Activated naive CD4-positive, alpha-beta T cell treated with anti-CD3 and anti-CD28 coated beads, Interleukin-2, amount 50 U/mL, for 72 hours (primary cell): ENCODE measurements at places on chromosomes 5 and 9. TPM values are rescaled to one million over a fixed set of nuclear protein-coding genes. Genes with fewer than 3 reads are reported as not detected.

LHX6 gene
- total RNA-seq: 0.10 TPM

GIN1 gene
- total RNA-seq: 12.6 TPM

TMEM215 gene
- not detected for total RNA-seq

BTNL3 gene
- not detected for total RNA-seq

DOLK gene
- 5.6 TPM for total RNA-seq

SPATA31A3 gene
- not detected for total RNA-seq

GRIN3A gene
- not detected for total RNA-seq

FGF1 gene
- not detected for total RNA-seq

CCDC192 gene
- total RNA-seq: not detected

SH3PXD2B gene
- total RNA-seq: 0.09 TPM

C5orf58 gene
- not detected for total RNA-seq

HTR4 gene
- total RNA-seq: not detected

IL13 gene
- total RNA-seq: 0.72 TPM

GRCh38 chr5:179238628-179238970 is 106.7 kb downstream of the ADAMTS2 start:
- no peak for DNase-seq

DNA sequence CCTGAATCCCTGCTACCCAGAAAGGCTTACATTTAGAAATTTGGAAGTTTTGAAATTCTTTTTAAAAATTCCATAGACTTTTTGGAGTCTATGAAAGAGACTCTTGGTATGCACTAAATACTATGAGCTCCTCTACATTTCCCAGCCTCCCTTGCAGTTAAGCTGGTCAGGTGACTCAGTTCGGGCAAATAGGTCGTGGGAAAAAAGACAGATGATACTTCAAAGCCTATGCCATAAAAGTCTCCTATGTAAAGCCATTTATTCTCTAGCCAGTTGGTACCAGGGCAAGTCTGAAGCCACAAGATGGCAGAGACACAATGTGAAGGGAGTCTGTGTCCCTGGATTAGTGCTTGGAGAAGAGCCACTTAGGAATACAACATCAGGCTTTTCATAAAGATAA is 101.8 kb downstream of the BOD1 start:
- no peak for DNase-seq

GRCh38 chr9:130535818-130536521 is 43.4 kb upstream of the FUBP3 start:
- no peak for DNase-seq

DNA sequence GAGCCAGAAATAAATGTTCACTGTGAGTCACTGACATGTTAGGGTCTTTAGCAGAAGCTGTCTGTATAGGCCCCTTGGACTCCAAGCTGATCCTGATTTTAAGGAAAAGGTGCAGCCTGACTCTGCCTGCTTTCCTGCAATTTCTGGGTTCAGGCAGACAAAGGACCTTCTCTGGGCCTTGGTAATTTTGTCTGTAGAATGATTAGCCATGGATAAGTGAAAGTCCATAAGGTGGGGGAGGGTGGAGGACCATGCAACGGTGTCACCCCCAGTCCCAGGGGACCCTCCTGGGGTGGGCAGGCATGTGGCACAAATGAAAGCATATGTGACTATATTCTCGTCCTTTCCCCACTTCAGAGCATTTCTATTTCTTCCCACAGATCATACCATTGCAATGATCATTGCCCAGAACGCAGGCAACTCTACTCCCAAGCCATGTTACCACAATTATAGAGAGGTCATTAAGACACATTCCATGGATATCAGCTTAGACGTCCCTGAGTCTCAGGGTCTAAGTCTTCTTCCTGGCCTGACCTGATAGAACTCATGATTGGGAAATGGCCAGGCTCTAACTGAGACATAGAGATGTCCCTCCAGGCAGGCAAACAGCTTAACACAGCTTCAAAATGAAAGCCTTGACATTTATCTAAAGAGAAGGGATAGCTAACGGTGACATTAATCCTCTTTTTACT is 157.9 kb upstream of the ALDH1B1 start:
- no peak for DNase-seq

DNA sequence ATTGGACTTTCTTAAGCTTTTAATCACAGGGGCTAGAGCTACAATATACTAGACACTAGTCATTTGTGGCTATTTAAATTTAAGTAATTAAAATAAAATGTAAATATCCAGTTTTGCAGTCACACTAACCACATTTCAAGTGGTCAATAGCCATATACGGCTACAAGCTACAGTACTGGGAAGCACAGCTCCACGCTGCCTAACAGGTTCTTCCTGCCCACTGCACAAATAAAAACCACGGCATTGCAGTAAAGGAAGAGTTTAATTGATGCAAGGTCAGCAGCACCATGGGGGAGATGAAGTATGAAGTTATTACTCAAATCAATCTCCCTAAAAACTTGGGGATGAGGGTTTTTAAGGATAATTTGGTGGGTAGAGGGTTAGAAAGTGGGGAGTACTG is 134.1 kb downstream of the LURAP1L start:
- DNase-seq: no peak

GRCh38 chr5:151221574-151221973 is 2.3 kb downstream of the CCDC69 start:
- DNase-seq: no peak

GRCh38 chr5:45691656-45692055 is 4.5 kb downstream of the HCN1 start:
- no peak for DNase-seq

DNA sequence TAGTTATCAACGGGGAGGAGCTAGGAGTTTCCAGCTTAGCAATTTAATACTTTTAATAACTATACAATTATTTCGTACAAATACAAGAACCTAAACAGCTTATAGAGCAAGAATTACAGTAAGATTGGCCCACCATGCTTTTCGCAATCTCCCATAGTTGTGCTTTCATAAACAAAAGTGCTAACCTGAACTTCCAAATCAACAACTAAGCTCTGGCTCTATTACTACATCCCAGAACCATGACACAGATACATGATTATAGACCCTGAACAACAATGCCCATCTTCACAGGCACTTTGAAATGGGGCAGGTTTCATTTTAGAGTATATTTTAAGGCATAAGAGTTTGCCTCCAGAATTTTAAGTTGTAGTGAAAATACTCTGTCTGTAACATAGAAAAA is 203.5 kb downstream of the DMRTA1 start:
- no peak for DNase-seq

- DNase-seq: no peak
Observed at GRCh38 chr5:131005963-131006684, 158.9 kb downstream of the HINT1 start.

DNA sequence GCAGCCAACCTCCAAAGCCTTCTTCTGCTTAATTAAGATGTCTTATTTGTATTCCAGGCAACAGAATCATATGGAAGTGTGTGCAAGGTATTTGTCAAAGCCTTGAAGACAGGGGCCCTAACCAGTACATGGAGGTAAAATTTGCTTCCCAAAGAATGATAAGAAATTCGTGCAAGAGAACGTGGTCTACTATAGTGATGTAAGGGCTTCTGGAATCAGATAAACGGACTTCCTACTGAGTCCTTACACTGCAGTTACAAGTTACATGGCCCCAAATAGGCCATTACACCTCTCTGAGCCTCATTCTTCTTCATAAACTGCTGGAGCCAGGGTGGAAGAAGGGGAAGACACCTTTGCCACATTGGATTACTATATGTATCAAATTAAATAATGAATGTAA is 15.9 kb upstream of the ISOC1 start:
- no peak for DNase-seq

GRCh38 chr5:120988941-120989340 is 524.8 kb downstream of the PRR16 start:
- DNase-seq: no peak

DNA sequence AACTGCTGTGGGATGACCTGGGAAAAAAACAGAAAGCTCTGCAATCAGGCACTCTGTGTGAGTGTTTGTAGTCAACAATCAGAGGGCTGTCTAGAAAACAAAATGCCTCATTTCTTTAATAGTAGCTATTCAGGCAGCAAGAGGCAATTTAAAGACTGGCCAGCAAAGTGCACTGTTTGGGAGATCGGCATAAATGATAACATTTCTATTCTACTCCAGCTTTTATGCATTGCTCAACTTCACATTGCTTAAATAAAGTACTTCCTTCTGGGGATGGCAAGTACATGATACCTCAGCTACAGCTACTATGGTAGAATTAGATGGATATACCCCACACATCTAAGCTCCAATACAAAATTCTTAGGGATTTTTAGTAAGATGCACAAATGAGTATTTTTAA is 193.1 kb downstream of the DCP2 start:
- DNase-seq: no peak

DNA sequence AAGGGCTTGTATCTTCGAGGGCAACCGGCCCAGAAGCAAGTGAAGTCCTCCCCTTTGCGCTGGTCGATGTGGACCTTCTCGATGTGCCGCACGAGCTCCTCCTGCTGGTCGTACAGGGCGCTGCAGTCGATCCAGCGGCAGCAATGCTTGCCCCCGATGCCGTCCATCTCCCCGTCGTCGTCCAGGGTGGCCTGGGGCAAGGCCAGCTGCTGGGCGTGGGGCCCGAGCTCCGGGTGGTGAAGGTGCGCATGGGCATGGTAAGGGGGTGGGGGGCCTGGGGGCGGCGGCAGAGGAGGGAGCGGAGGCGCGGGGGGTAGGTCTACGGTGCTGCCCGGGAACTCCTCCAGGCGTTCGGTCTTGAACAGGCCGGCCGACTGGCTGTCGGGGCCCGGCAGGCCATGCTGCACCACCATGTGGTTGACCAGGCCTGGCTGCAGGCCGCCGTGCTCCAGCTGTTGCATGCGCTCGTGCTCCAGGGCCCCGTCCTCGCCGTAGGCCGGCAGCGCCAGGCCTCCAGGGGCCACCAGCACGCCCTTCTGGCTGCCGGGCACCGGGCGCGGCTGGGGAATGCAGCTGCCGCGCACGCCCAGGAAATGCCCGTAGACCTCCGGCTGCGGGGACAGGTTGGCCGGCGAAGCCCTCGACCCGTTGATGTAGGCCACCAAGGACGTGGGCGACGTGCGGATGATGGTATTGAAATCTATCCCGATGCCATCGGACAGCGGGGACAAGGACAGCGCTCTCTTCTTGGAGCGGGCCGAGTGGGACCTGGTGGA is 181.8 kb downstream of the GLIS3 start:
- DNase-seq: peak; percentile 58

DNA sequence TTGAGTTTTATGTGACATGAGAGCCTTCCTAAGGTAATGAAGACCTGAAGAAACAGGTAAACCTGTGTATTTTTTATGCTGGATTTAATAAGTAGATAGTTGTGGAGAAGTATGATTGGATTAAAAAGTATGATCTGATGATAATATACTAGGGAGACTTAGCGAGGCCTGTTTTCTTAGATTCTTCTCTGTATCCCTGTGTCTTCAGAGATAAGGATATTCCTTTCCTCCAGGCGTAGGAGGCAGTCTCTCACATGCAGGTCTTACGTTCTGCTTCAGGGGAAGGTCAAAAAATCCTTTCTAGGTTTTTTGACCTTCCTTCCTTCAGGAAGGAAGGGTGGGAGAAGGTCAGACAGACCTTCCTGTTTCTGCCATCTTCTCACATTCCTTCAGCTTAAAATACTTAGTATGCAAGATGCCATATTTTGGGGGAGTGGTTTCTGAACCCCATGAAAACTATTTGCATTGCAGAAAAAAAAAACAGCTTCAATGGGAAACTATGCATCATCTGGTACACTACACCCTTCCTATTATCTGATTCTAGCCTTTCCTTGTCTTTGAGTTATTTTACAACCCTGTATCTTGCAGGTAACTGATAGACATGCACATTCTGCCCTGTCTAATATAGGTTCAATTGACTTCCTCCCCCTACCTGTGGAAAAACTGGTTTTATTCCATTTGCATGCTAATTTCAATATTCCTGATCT is 57.3 kb upstream of the ZNF608 start:
- DNase-seq: no peak

GRCh38 chr5:149820536-149821510 is 90.7 kb downstream of the PPARGC1B start:
- no peak for DNase-seq

- DNase-seq: no peak
Observed at GRCh38 chr5:149037817-149038216, 25.0 kb downstream of the SH3TC2 start.

- DNase-seq: no peak
Observed at GRCh38 chr5:59342181-59342580, 551.3 kb downstream of the PDE4D start.

GRCh38 chr5:71996789-71997188 is 110.5 kb upstream of the MAP1B start:
- DNase-seq: no peak

DNA sequence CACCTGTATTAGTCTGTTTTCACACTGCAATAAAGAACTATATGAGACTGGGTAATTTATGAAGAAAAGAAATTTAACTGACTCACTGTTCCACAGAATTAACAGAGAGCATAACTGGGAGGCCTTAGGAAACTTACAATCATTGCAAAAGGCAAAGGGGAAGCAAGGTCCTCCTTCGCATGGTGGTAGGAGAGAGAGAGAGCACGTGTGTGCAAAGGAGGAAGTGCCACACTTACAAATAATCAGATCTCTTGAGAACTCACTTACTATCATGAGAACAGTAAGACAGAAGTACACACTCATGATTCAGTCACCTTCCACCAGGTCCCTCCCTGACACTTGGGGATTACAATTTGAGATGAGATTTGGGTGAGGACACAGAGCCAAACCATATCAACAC is 258.7 kb downstream of the TRIM32 start:
- no peak for DNase-seq

- DNase-seq: no peak
Observed at GRCh38 chr5:142612494-142613270, 73.2 kb downstream of the FGF1 start.

GRCh38 chr5:173317091-173317730 is 11.0 kb downstream of the STC2 start:
- DNase-seq: no peak

- no peak for DNase-seq
Observed at GRCh38 chr5:155480731-155481131, 467.2 kb downstream of the KIF4B start.

DNA sequence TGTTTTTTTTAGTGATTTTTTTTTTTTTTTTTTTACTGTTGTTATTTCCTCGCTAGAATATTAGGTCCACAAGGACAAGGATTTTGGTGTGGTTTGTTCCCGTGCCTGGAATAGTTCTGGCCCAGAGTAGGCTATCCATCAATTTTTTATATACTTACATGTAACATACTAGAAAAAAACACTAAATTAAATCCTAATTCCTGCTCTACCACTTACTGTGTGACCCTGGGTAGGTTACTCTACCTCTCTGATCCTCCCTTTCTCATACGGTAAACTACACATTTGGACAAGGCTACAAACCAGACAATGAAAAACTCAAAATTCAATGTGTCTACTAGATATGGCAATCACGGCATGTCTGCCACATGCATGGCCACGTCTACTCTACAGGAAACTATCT is 141.3 kb upstream of the ABCA1 start:
- DNase-seq: no peak

DNA sequence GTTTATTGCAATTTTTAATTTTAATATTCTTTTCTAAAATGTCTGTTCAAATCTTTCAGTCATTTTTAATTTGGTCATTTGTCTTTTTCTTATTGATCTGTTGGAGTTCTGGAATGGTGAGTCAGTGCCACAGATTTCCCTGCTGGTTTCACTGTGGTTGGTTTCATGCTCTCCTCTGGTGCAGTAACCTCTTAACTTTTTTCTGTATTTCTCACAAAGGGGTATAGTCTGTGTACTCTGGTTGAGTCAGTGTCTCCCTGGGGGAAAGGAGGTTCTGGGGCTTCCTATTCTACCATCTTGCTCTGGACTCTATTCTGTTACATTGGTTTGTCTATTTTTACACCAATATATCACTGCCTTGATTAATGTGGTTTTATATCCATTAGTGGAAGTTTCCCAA is 178.8 kb downstream of the CSNK1G3 start:
- no peak for DNase-seq

- no peak for DNase-seq
Observed at GRCh38 chr5:175211956-175212756, 231.8 kb downstream of the DRD1 start.
